HS-5 (cell line): ENCODE measurements at places on chromosomes 4 and X.

DNA sequence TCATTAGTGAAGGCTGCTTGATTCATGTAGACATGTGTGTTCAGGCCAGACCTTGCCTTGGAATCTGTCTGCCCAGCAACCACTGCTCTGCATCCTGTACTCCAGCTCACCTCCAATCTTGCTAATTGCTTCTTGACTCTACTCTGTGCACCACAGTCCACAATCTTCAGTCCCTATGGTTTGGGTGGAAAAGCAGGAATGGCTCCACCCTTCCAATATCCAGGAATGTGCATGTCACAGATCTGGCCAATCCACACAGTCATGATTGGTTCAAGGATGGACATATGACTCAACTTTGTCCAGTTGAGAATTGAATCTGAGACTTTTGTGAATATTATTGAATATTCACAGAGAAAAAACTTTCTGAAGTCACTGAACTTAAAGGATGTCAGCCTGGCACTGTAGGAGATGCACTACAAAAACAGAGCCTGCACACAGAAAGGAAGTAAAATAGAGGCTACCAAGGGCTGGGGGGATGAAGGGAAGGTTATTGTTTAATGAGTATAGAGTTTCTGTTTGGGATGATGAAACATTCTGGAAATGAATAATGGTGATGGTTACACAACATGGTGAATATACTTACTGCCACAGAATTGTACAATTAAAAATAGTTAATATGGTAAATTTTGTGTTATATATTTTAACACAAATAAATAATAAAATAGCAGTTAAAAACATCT is 161.3 kb upstream of the USP38 start:
- no peak for DNase-seq

- peak; percentile 60 for DNase-seq
Observed at GRCh38 chr4:6688879-6689505, 4.7 kb upstream of the S100P start.

- DNase-seq = no peak
Observed at GRCh38 chr4:26235500-26235899, 85.3 kb upstream of the RBPJ start.

DNA sequence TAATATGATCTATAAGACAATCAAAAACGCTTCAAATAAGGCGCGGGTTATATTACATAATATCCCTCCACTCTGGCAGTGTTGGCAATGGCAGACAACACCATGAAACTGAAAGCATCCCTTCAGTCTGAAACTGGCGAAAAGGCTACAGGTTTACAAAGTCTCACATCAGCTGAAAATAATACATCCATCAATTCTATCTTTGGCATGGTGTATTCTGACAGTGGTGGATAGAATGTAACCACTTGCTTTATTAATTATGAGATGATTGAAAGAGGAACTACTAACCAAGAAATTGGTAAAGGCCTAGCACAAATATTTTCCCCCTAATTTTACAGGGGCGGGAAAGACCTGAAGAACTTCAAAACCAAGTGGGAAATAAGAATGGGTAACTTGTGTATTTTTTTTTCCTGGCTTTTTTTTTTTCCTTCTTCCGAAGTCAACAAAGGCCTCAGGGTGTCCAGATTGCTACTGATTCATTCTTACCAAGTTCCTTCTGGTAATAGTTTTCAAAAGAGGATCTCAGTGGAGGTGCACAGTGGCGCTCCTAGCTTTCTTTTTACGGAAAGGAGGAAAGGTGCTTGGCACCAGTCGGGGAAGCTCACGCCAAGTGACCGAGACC is 728 bp downstream of the UBA6 start:
- DNase-seq = peak; percentile 8

DNA sequence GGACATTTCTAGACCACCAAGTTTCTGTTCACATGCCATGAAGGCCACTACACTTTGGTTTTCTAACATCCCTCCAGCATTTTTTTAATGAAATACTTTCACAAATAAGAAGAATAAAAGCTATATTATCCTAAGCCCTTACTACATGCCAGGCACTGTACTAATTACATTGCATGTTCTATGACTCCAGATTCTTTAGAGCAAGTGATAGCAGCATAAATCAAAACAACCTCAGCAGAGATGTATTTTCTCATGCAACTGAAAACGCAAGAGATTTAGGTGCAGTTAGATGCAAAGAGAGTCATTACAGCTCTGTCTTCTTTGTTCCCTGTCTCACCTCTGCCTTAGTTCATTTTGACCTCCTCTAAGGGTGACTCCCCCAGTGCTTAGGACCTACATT is 230.0 kb downstream of the LDB2 start:
- no peak for DNase-seq

GRCh38 chrX:45591650-45592049 is 391.0 kb upstream of the DIPK2B start:
- DNase-seq = no peak

GRCh38 chrX:85243761-85244449 is at the start of the genes SATL1 and ZNF711:
TSS of gene SATL1 (minus strand) at chrX:85243779. CDS start at chrX:85108968, 134,811 bp downstream.
TSS of gene ZNF711 (plus strand) at chrX:85243991. CDS start at chrX:85247573, 3,582 bp downstream.
- no peak for DNase-seq

DNA sequence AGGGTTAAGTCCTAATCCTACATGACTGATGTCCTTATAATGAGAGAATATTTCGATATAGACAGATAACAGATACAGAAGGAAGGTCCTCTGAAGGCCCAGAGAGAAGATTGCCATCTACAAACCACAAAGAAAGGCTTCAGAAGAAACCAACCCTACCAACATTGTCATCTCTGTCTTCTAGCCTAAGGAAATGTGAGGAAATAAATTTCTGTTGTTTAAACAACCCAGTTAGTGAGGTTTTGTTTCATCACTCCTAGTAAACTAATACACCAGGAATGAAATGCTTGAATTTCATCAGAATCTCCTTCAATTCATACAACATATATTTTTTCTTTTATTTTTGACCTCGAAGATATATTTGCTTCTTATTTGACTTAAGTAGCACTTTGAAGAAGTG is 1527.8 kb downstream of the STIM2 start:
- no peak for DNase-seq

- peak; percentile 58 for DNase-seq
Observed at GRCh38 chr4:108636246-108636645, 14.2 kb upstream of the OSTC start.

DNA sequence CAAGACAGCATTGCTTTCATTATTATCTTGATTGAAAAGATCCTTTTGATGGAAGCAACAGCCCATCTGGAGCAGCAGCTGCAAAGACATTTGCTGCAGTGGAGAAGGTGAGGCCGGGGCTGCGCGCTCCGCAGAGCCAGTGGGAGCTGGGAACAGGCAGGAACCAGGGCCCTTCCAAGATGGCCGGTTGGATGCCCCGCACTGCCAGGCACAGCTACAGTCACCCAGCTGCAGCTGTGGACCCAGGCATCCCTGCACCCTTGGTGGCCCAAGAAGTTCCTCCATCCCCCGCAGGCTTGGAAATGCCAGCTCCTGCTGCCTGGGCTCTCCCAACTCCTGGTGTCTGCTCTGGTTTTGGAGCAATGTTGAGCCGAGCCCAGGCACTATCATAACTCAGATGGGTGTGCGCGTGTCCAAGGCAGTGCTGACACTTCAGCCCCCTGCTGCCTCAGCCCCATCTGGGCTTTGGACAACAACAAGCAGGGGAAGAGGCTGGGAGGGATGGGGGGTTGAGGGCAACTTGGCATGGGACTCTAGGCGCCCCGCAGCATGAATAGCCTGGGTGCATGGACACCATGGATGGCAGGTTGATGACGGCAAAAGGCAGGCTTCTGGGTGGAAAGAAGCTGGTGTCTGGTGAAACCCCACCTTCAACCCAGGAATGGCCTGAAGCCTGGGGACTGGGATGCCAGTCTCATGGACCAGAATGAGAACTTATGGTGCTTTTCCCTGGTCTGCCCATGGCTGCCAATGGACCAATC is 371.8 kb downstream of the FSTL5 start:
- no peak for DNase-seq

DNA sequence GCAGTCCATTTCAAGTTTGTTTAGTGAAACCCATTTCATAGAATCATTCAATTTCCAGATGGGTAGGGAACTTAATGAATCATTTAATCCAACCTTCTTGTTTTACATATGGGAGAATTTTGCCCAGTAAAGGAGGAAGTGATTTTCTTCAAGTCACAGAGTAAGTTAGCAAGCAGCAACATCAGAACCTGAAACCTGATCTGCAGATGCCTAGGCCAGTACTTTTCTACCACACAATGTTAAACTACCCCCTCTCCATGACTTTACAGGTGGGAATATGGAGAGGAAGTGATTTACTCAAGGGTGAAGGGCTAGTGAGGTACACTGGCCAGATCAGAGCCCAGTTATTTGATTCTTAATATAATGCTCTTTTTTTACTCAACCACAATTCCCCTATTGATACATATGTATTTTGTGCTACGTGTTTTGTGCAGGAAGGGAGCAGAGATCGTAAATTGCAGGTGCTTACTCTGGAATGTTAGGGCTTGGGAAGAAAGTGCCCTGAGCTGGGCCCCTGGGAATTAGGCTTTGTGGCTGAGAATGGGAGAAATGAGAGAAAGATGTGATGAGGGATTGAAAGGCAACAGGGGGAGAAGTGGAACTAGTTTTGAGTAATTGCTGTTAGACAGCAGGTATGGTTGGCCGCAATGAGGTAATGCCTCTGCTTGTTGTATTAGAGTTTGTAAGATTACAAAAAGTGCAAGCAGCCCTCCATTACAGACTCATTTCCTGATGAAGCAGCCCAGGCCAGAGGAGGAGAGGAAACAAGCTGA is 6.8 kb downstream of the LHFPL1 start:
- no peak for DNase-seq

- DNase-seq = no peak
Observed at GRCh38 chr4:172785613-172786012, 383.0 kb upstream of the GALNT7 start.

- DNase-seq = no peak
Observed at GRCh38 chrX:68705986-68706385, 58.5 kb downstream of the STARD8 start.

DNA sequence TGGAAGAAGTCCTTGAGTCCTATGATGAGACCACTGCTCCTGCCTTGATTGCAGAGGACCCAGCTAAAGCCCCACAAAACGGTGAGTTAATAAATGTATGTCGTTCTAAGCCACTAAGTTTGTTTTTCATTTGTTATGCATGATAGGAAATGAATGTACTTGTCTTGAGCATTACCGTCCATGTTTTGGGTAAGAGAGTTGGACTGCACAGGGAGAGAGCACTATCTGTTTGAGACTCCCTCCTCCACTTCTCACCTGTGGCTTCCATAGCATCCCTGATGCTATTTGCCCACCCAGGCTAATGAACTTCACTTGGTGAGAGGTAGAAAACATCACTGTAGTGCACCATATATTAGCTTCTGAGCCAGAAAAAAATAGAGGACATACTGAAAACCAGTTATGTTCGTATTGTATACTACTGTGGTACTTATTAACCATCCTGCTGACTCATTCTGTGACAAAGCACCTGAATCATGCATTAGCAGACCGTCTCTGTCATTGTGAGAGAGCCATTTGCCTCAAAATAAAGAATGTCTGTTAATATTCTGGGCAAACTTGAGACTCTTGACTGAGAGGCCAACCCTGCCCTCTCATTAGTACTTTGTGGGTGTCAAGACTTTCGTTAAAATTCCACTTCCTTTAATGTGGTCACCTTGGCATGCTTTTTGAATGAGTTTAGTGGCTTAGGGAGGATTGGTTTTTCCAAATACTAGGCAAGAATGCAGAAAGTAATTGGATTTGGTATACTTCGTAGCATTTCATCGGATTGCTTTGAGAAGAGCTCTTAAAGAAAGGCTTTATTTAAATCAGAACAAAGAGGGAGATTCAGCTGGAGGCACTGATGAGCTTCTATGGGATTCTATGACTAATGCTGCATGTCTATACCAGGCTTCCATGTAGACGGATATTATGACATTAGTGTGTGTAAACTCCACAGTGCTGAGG is 99.3 kb upstream of the GRPR start:
- DNase-seq = peak; percentile 31

DNA sequence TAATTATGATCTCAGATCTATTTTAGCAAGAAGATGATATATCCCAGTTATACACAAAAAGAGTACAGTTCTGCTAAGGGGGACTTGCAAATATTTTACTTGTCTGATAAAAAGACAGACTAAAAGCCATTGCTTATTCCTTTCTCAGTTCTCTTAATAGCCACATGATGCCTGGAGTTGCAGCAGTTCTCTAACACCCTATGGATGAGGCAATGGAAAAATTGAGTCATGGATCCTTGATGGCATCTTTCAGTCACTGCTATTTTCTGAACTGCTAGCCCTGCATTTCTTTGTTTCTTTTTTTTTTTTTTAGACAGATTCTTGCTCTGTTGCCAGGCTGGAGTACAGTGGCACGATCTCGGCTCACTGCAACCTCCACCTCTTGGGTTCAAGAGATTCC is 1956.7 kb downstream of the C4orf33 start:
- DNase-seq = no peak

DNA sequence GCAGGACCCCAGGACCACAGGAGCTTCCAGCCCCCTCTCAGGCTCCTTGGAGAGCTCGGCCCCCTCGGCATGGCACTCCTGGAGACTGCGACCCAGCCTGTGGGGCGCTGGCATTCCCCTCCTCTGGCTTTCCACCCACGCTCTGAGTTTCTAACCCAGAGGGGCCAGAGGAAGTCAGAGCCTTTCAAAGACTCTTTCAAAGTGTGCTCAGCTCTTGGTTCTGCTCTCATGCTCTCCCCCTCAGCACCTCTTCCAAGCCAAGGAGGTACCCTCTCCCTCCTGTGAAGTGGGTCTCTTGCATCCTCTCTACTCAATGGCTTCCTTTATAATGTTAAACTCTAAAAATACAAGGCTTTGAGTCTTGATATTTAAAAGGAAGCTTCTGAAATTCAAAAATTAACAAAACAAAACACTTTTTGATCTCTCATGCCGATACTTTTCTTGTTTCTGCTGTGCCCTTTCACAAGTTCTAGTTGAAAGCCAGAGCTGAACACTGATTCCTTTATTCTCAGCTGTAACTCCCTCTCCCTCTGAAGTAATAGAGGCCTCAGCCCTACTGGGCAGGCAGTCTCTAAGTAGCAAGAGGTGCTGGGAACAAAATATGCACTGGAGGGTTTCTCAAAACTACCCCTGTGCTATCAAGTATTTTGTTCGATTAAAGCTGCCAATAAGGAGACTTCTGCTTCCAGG is 82.8 kb downstream of the NAT8L start:
- no peak for DNase-seq

DNA sequence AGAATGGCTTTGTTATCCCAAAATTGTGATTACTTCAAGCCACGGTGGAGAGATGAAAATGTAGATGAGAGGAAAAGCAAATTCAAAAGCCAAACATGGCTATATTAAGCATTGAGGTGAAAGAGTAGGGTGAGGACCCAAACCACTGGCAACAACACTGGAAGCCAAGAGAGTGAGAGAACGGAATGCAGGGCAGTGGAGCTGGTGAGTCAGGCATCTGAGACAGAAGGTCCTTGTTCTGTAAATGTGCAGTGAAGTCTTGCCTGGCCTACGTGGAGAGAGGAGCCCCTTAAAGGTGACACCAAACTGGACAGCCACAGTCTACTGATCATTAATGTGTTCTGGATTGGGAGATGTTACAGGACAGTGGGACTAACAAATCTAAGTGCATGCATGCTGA is 22.8 kb upstream of the SEC24B start:
- DNase-seq = no peak

- no peak for DNase-seq
Observed at GRCh38 chrX:129658429-129658828, 3.7 kb upstream of the APLN start.

GRCh38 chrX:155094468-155095061 is 23.3 kb downstream of the BRCC3 start:
- DNase-seq = no peak
